GM04504 (cell line): ENCODE measurements at places on chromosomes 3 and 15.

GRCh38 chr3:177195242-177195991 lies 1.9 kb downstream of the TBL1XR1 start:
- DNase-seq: no peak

- DNase-seq: no peak
Measured at GRCh38 chr3:42129014-42129953, 38.1 kb downstream of the TRAK1 start.

GRCh38 chr15:29093696-29094343 lies 175.8 kb downstream of the NSMCE3 start:
- no peak for DNase-seq

GRCh38 chr3:69226071-69226470 lies 103.7 kb upstream of the LMOD3 start:
- DNase-seq: no peak

DNA sequence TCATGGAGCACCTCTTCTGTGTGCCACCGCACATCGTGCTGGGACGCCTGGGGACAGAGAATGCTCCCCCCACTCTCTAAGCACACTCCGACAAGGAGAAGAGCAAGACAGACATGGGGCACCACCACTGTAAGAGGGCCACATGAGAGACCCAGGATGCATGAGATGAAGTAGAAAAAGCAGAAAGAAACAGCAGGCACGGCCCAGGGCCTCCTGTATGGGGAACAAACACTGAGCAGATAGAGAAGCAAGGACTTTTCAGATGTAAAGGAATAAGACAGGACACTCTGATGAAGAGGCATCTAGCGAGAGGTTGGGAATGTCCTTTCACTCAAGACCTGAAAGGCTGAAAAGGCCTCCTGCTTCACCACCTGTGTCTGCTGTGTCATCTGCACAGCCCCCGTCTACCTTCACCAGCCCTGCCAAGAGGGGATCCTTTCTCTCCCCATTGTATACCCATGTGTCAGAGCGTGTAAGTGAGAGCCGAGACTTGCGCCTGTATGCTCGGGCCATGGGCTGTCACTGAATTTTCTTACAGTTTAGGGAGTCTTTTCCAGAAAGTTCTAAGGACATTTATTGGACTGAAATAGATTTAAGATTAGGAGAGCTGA lies 125.6 kb downstream of the LRRK1 start:
- no peak for DNase-seq

- DNase-seq: no peak
Measured at GRCh38 chr3:187922704-187923416, 177.6 kb upstream of the BCL6 start.

GRCh38 chr15:89630974-89631901 lies 24.0 kb downstream of the KIF7 start:
- no peak for DNase-seq

- no peak for DNase-seq
Measured at GRCh38 chr3:87997298-87997697, 61.5 kb downstream of the CGGBP1 start.

GRCh38 chr15:56428821-56429458 lies 36.0 kb downstream of the MNS1 start:
- peak; percentile 7 for DNase-seq

DNA sequence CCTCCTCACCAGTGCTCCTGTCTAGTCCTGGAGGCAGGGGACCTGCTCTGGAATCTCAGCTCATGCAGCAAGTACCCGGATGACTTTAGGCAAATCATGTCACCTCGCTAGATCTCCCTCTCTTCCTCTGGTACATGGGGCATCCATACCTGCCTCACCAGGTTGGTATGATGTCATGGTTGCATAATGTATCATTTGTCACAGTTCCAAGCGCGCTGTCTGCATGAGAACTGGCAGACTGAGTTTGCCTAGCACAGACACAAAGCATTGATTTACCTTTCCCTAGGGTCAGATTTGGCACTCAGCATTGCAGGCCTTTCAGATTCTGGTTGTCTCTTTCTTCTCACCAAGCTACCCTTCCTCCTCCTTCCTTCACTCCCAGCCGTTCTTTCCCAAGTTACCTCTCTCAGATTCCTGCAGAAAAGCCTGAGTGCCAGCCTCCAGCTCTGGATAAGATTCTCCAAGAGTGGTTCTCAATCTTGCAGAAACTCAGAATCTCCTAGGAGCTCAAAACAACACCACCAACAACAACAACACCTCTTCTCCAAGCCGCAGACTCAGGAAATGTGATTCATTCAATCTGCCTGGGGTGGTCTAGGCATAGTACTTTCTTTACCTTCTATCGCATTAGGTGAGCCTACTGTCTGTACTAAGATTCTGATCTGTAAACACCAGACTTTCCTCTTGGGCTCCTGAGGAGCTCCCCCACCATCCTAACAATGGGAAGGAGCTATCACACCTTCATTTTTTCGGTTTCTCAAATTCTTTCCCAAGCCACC lies 29.5 kb downstream of the FAM43A start:
- DNase-seq: no peak

GRCh38 chr3:46080969-46081345 lies 53.7 kb upstream of the XCR1 start:
- DNase-seq: no peak

DNA sequence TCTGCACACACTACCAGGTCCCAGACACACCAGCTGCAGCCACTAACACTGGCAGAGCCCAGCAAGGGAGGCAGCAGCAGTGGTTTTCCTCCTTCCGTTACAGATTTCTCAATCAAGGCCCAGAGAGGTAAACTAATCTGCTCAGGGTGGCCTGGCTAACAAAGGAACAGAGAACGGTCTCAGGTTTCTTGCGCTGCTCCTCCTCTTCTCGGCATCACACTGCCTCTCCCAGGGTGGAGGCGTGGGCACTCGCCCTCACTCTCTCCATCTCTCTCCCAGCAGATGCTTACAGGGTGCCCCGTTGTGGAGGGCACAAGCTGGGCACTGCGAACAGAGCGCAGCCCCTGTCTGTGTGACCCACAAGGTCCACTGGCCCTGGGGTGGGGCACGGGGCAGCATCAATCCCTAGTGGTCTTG lies 228.7 kb downstream of the VPS13C start:
- DNase-seq: no peak

- no peak for DNase-seq
Measured at GRCh38 chr3:193843474-193844301, 250.7 kb downstream of the OPA1 start.

- DNase-seq: peak; percentile 11
Measured at GRCh38 chr3:76997733-76998132, 42.2 kb upstream of the ROBO2 start.

DNA sequence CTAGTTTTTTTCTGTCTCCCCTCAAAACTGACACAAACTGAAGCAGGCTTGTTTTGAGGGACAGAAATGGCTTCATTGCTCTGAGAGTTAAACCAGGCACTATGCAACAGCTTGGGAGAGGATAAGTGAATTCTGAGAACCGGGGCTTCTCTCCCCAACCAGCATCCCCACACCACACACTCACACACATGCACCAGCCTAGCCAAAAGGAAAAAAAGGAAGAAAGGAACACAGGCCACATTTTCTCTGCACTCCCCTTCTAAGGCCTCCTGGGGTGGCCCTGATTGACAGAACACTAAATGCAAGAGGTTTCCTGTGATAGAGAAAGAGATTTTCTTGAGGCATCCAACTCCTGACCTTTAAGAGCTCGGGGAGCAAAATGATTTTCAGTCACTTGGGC lies 177.5 kb downstream of the TLE3 start:
- DNase-seq: no peak

DNA sequence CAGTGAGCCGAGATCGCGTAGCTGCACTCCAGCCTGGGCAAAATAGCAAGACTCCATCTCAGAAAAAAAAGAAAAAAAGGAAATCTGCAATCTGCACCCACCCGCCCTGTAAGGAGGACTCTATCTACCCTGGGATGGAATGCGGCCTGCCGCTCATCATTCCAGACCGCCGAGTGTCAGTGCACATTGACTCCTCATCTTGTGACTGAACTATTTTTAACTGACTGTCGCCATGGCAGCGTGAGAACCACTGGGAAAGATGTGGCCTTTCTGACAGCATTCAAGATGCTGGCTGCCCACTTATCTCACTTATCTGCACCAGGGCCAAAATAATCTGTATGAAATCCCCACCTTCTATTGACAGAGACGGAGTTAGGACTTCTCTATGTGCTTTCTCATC lies 38.8 kb upstream of the ANKRD34C start:
- DNase-seq: peak; percentile 2

DNA sequence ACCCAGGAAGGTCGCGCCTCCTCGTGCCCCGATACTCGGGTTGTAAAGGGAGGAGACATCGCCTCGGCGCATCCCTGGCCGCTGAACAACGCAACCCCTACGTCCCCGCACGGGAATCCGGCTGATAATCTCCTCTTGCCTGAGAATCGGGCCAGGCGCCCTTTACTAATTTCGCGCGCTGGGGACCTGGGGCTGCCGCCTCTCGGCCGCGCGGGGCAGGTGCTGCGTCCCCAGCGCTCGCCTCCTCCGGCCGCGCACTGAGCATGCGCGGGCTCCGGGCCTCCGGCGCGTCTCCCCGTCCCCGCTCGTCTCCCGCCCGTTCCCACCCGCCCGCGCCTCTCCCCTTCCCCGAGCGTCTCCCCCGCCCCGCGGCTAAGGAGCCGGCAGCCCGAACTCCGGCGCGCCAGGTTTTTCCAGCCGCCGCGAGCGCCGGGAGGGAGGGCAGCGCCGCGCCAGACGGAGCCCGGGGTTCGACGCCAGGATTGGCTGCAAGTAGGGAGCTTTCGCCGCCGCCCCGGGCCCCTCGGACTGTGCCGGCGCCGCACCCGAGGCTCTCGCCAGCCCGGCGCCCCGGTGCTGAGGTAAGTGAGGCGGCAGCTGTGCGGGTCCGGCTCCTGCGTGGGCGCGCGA lies at the start of gene CNTN4:
Gene CNTN4 (plus strand): TSS at position 469 of the 630 bp plus-strand sequence.
- DNase-seq: no peak

DNA sequence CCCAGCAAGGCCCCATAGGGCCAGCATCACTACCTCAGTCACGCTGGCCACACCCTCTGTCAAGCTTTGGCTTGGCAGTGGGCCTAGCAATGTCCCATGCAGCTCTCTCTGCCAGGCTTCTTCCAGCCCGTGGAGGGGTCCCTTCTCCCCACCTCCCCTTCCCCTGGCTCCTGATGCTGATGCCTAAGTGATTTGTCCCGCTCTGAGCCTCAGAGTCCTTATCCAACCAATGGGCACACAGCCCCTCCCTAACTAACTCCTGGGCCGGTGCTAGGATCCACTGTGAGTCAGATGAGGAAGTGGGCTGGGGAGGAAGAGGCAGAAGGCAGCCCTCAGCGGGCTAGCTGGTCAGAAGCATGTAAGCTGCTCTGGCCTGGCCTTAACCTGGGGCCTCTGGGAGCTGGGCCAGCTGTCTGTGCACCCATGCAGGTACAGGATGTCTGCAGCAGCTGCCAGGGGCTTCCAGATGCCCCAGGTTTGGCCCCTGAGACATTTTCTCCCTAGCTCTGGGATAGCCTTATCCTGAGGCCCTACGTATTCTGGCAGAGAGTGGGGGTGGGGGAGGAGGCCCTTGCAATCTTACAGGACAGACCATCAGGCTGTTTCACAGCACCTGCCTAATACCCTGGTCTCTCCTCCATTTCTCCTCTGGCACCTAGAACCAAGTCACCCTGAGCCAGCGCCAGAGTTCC lies 740 bp upstream of the ZBTB47 start:
- DNase-seq: peak; percentile 35

DNA sequence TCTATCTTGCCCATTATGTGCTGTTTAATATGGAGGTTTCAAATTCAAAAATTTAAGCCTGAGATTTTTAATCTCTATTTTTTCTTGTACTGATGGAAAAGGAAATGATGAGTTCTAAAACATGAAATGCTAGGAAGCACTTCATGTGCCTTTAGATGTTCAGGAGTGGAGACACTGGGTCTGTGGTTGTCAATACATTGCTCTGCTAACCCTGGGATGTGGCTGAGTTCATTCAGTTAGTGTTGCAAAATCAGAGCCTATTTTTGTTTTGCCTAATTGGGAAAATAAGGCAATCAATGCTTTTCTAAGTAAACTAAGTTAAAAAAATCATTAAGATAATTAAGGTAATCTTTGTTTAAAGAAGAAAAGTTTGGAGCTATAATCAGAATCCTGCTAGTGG lies 83.1 kb downstream of the DIPK2A start:
- DNase-seq: no peak

DNA sequence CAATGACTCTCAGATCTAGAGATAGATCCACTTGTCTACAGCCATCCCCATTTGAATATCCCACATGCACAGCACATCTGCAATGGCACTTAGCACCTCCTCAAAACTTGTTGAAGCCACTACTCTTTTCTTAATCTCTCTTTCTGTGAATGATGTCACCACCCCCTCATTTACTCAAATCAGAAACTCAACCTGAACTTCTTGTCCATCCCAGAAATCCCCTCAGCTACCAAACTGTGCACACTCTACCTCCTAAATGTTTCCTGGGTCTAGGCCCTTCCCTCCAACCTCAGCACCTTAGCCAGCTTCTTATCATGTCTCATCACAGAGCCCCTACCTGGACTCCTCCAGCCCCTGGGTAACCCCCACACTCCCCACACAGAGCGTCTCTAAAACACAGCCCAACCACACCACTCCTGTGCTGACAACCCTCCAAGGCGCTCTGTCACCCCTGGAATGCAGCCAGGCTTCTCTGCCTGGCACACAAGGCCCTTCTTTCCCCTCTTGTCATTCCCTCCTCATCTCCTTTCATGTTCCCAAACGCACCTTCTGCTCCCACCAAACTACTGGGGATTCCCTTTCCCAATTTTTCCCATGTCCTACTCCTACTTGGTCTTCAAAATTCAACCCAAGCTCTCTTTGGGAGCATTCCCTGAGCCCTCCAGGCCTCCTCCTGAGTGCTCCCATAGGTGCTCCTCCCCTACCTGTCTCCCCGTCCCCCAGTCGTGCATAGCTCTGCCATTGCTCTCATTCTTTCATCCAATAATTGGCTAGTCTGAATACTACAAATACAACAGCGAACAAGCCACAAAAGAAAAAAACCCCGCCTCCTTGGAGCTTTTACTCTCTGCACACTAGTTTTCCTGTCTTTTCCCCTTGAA lies 39.8 kb upstream of the ZBTB38 start:
- no peak for DNase-seq

DNA sequence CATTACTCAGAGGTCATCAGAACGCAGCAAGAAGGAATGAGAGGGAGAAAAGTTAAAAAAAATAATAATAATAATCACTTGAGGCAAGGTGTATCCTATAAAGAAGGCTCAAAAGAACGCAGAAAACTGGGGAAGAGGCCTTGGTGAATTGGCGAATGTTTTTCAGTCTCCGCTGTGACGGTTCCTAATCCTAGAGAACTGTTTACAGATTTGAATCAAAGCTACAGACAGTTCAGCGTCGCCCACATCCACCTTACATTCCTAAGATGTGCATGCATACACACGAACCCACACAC lies 634 bp downstream of the ZMAT3 start:
- no peak for DNase-seq

GRCh38 chr15:77336006-77336405 lies 83.9 kb downstream of the PEAK1 start:
- no peak for DNase-seq

GRCh38 chr3:52450489-52451236 lies 3.2 kb downstream of the TNNC1 start:
- no peak for DNase-seq

- DNase-seq: no peak
Measured at GRCh38 chr3:183697123-183697609, 431 bp upstream of the YEATS2 start.

DNA sequence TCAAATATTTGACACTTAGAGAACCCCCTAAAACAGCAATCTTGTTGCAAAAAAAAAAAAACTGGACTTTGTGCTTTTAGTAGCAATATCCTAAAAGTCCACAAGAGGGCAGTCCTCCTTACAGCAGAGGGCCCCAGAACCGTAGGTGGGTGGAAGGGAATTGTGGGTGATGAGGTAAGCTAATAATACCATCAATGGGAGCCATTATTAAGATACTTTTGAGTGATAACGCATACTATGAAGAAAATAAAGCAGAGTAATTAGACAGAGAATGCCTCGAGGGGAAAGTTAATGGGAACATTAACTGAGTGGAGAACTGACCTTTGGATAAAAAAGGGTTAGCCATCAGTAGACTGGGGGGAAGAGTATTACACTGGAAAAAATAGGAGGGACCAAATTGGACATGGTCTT lies 229.9 kb downstream of the THRB start:
- no peak for DNase-seq
